Stimulated activated CD4-positive, alpha-beta T cell treated with anti-CD3 and anti-CD28 coated beads, Interleukin-1b, Interleukin-23, amount 100 ng/mL, for 4 hours (primary cell): ENCODE measurements at places on chromosomes 5 and 9.

DNA sequence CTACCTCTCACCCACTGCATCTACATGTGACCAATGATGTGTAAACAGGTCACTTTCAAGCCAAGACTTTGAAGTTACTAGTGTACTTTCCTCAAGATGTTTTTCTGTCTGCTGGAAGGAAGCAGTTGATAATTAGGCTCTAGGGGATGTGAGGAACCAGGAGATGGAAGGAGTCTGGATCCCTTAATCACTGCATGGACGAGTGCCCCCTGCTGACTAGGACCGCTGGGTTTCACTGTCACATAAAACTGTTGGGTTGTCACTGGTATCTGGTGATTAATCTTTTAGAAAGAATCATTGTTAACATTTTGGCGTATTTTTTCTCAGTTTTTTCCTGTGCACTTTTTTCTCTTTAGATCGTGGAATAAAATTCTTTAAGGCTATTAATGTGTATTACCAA, 79.5 kb downstream of the SREK1 start:
- no peak for DNase-seq

DNA sequence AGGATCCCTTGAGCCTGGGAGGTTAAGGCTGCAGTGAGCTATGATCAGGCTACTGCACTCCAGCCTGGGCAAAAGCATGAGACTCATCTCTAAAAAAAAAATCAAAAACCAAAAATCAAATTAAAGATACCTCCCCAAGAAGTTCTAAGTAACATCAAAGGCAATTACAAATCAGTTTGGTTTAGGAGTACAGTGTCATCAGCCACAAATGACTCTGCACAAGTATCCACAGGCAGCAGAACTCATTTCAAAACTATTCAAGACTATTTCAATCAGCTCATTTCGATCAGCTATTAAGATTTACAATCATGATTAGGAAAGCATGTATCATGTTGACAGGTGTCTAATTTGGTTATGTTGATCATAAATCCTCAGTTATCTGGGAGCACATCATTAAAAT, 19.1 kb downstream of the TRMO start:
- no peak for DNase-seq

GRCh38 chr9:91119679-91120078, 242.0 kb downstream of the AUH start:
- DNase-seq: no peak

- peak; percentile 17 for DNase-seq
Measured at GRCh38 chr5:132655821-132656773, 1.9 kb upstream of the IL13 start.

GRCh38 chr9:85024374-85024773, 354.8 kb downstream of the NTRK2 start:
- DNase-seq: no peak

GRCh38 chr5:129664336-129664937, 83.5 kb upstream of the MINAR2 start:
- peak; percentile 12 for DNase-seq

- no peak for DNase-seq
Measured at GRCh38 chr5:69350664-69351063, 18.1 kb upstream of the CCDC125 start.

DNA sequence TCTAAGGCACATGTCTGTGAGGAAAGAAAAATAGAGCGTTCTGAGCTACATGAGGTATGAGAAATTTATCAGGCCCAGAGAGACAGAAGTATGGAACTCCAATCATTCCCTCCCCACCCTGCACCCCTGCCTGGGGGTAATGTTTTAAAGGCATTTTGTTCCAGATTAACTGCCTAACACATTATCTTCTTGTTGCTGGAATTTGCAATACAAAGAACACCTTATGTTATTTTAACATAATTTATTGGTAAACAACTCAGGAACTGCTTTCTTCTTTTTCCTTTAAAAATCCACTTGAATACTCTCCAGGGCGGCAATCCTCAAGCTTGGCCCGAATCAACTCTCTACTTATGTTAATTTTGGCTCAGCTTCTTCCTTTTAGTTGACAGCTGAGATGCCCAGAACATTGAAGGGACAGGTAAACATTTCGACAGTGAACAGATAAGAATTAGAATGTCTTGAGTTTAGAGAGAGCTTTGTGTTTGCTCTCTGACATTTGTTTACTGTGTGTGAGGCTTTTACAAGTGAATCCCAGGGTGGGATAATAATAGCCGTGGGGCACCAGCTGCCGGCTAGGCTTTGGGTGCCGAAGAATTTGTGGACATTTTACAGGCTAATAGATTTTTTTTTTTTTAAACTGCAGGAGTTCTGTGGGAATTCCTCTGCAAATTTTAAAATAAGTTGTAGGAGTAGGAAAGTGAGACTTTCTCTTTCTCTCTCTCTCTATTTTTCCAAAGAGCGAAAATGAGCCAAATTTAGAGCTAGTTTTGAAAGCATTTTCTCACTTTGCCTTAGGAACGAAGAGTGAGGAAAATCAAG, 96.4 kb upstream of the TAF11L2 start:
- no peak for DNase-seq

GRCh38 chr5:7869474-7870136, 657 bp downstream of the MTRR start:
- peak; percentile 27 for DNase-seq

DNA sequence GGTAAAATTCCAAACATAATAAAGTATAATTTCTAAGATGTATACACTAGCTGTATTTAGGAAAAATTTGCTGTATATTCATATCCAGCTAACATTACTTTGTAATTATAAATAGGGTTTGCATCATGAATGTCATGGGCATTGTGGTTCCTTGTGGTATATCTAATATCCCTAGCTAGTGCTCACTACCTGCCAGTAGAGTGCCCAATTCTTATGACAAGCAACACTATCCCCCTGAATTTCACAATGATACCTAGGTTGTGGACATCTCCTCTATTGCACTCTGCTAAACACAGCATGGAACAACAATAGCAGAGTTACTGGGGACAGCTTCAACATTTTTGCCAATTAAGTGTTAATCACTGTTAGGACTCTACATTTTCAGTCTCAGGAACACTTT, 1656.5 kb downstream of the EFNA5 start:
- DNase-seq: no peak

GRCh38 chr5:26791433-26791832, 247.0 kb downstream of the CDH9 start:
- no peak for DNase-seq

DNA sequence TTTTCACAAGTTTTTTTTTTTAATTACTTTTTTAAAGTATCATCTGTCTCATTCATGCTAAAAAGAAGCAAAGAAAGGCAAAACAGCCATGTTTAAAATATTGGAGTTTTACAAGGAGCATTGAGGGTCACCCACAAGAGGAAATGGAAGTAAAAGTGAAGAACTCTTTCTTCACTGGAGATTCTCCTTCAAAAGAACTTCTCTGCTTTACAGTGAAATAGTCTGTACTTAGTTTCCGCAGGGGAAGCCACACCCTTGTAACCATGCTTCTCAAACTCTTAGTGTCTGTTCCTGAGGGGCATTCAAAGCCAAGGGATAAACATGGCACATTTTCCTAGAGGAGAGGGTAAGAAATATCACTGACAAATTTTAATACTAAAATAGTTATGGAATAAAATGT, 8.6 kb downstream of the C9orf72 start:
- DNase-seq: no peak

GRCh38 chr9:128026255-128026772, 40.8 kb downstream of the NAIF1 start:
- peak; percentile 59 for DNase-seq

DNA sequence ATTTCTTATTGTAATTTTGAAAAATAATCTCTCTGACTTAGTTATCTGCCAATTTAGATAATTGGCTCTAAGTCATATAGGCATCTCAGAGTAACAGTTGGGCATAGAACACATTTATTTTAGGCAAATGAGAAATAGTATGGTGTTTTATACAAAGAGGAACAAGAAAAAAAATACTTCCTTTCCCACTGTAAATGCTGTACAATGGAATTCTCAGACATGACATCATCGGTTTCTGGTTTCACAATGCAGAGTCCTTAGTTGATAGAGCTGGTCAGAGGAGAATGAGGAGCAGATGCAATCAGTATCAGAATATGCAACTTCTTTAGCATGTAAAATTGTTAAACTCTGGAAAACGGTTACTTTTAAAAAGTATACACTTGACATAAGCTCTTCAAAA, 49.4 kb downstream of the PLK2 start:
- no peak for DNase-seq

DNA sequence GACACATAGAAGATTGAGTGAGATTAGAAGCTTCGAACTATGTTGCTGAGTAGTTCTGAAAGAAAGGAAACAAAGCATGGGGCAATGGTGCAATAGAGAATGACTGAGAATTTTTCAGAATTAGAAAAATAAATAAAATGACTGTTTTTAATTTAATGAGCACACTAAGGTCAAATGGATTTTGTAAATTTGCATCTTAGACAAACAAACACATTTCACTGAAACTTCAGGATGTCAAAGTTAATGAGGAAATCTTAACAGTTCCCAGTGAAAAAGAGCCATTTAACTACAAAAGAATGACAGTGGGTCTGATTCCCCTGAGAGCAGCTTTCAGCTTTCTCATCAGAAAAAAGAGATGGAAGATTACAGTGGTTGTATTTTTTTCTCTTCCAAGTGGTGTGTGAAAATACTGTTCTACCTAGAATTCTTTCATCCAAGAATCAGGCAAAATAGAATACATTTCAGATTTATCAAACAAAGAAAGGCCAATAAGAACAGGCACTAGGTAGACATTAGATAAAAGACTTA, 591.9 kb downstream of the SEMA5A start:
- no peak for DNase-seq

GRCh38 chr9:113139953-113140352, 10.9 kb upstream of the SLC31A2 start:
- DNase-seq: no peak

- no peak for DNase-seq
Measured at GRCh38 chr9:36935768-36936497, 98.1 kb downstream of the PAX5 start.

DNA sequence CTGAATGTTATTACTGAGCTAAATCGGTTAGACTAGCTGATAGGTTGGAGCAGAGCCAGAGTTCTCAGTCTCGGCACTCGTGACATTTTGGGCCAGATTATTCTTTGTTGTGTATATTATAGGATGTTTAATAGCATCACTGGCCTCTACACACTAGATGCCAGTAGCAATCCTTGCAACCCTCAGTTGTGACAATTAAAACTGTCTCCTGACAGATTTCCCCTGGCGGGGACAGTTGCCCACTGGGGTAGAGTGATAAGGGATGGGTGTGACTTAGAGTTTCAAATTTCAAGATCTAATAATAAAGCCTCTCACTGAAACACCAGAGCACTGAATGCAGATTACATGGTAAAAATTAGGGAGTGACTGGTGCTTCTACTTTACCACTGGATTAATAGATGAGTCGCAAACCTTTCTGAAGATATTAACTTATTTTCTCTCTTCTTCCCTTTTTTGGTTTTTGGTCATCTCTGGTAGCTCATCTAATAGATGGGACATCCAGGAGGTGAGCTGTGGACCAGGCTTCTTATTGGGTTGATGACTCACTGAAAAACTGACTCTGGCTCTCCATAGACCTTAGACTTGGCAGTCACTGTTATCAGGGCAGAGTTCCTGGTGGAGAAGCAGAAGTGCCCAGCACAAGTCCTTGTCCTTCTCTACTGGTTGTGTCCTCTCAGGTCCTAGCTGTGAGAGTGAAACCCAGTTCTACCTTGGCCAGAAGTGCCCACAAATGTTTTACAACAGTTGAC, 150.3 kb downstream of the UNC13B start:
- no peak for DNase-seq

DNA sequence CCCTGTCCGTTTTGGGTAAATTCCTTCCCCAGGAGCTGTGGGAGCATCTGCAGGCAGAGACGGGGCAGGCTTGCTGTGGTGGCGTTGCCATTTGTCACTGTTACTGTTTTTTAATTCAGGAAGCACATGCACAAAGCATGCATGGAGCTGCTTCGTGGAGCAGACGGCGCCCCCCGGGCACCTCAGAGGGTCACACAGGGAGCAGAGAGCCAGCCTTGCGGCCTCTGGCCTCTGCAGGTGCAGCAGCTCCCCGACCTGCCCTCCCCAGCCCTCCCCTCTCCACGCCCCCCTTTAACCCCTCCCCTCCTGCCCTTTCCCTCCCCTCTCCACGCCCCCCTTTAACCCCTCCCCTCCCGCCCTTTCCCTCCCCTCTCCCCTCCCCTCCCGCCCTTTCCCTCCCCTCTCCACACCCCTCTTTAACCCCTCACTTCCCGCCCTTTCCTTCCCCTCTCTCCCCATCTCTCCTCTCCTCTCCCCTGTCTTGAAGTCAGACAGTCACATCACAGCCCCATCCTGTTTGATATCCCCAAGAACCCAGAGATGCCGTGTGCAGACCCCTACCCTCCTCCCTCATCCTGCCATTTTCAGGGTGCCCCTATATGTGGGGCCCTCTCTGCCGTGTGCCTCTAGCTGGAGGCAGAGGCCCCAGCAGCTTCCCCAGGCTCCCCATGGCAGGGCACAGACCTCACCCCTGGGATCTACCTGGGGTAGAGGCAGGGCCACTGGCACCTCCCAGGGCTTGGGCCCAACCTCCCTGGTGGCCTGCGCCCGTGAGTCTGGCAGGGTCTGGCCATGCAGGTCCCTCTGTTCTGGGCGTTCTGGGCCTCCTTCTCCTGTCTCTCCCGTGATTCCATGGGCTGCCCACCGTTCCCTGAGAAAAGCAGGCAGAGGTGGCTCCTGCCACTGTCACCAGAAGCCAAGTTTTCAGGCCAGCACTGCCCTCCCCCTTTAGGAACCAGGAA, 29.6 kb upstream of the UBAC1 start:
- peak; percentile 28 for DNase-seq
